Activated CD4-positive, alpha-beta T cell treated with anti-CD3 and anti-CD28 coated beads, Interleukin-2, amount 50 U/mL, for 4 hours (primary cell): ENCODE measurements at places on chromosomes 3 and 15.
A peak's percentile ranks its signal among the peaks of the same experiment; 100 is the strongest.

DNA sequence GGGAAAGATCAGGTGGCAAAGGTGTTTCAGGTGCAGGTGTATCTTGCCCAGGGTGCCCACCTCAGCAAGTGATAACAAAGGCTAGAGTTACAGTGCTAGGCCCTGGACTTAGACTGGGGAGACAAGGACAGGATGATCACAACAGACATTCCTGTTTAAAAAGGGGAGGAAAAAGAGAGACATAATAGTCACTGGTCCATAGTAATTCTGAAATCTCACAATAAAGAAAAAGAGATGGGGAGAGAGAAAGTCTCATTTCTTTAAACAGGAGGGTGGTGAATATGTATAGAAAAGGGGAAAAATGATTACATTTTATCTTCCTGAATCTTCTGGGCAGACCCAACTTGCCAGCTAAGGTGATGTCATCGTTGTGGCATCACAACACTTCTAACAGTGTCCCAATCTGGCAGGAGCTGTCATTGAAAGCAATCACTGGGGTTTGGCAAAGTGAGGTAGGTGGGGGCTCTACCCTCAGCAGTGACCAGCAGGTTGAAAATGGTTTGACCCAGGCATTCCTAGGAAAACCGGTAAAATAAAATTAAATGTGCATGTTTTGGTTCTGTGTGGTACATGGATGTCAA, 99.5 kb downstream of the ZNF621 start:
- no peak for DNase-seq

DNA sequence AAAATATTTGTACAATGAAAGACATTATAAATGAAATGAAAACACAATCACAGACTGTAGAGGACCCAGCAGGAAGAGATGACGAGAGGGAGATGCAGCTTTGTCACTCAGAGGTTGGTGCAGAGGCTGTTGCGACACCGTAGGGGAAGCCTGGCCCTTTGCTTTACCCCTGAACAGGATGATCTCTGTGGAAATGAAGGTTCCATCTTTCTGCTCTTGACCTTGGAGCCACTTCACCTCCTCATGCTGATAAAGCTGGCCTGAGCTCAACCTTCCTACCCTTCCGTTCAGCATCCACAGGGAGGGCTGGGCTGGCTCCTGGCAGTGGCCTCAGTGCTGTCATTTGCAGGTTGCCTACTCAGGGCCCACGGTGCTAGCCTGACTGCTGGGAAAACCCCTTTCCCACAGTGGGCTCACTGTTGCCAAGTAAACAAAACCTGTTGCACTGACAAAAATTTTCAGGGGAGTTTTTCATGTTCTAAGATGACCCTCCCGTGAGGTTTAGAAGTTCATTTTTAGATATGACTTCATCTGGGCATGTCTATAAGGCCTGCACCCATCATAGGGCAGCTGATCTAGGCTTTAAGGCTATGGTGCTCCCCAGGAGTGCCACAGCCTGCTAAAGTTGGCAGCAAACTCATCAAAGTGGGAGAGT, 3.0 kb upstream of the CD80 start:
- DNase-seq, result peak; percentile 18

- no peak for DNase-seq
Measured at GRCh38 chr3:167481164-167481563, 7.3 kb upstream of the SERPINI2 start.

DNA sequence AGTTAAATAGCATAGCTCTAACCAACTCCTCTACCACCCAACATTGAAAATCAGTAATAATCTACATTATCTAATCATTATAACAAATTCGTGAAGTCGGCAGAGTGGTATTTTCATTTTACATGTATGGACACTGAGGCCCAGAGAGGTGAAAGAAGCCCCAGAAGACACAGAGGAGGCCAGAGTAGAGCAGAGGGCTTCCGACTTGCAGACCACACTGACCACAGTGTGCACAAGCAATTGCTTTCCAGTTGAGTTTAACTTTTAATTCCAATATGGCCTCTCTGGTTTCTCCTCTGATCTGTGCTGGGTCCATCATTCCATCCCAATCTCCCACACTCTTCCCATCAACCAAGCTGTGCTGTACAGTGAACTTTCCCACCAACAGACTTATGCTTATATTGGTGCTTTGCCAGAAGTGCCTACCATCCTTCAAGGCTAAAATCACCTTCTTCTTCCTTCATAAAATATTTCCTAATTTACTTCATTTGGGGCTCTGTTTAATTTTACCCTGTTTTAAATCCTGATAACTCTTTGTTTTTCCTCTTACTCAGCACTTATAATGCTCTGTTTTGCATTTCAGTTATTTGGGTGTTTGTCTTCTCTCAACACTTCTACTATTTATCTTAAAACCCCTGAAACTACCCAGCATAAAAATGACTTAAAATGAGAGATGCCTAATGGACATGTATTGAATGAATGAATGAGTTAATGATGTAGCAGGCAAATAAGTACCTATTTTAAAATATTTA, 81.8 kb upstream of the TNFSF10 start:
- no peak for DNase-seq

DNA sequence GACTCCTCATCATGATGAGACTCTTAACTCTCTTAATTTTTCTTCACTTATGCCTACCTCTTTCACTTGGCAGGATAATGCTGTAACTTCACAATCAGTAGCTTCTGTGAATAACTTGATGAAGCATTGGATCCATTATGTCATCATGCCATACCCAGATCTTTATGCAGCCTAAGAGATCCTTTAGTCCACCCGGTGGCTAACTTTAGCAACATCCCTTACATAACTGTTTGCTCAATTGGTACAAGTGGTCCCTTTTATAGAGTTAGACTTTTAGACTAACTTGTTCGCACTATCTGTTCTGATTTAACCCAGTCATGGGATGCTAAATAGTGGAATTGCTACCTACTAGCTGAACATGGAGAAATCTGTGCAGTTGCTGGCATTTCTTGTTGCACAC, 184.5 kb downstream of the USP13 start:
- DNase-seq, result no peak

- no peak for DNase-seq
Measured at GRCh38 chr15:70855764-70856163, 1.8 kb upstream of the LARP6 start.

DNA sequence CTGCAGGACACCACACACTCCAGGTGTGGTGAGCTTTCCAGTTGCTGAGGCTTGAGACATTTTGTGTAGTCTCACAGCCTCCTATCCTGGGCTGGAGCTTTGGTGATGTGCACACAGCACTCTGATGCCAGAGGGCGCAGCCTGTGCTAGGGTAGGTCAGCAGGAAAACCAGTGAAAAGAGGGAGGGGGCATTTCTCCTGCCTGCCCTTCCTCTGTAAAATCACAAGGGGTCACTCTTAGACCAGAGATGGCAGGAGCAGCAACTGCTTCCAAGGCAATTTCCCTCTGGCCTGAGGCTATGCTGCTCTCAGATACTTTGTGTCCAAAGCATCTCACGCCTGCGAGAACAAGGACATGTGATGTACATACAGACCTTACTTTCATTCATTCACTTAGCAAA, 16.5 kb upstream of the MUSTN1 start:
- no peak for DNase-seq

- DNase-seq, result peak; percentile 70
Measured at GRCh38 chr15:63436872-63437375, 55.3 kb upstream of the CA12 start.

DNA sequence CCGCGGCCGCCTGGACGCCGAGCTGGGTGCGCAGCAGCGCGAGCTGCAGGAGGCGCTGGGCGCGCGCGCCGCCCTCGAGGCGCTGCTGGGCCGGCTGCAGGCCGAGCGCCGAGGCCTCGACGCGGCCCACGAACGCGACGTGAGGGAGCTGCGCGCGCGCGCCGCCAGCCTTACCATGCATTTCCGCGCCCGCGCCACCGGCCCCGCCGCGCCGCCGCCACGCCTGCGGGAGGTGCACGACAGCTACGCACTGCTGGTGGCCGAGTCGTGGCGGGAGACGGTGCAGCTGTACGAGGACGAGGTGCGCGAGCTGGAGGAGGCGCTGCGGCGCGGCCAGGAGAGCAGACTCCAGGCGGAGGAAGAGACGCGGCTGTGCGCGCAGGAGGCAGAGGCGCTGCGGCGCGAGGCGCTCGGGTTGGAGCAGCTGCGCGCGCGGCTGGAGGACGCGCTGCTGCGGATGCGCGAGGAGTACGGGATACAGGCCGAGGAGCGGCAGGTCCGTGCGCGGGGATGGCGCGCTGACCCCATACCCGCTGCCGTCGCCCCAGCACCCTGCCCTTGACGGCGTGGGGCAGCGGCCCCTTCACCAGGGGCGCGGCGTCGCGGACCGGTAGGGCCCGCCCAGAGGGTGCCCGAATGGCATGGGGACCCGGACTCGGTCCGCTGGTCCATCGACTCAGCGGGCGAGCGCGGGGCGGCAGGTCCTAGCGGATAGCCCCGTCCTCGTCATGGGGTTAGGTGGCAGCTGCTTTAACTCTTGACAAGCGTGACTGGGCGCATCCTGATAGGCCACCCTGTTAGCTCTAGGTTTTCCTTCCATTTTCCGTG, 848 bp downstream of the SYNM start:
- DNase-seq, result no peak

DNA sequence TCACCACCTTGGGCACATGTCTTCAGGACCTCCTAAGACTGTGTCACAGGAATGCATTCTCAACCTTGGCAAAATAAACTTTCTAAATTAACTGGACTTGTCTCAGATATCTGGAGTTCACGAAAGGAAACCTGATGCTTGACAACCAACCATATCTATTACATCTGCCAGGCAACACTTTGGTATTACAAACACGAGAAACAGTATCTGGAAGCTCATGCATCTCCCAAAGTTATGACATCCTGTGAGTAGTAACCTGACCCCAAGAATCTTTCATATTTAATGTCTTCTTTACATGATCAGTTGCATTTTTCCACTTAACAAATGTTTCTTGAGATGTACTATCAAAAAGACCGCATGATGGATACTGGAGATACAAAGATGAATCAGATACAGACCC, 465.3 kb upstream of the AGTR1 start:
- no peak for DNase-seq
